ENCODE measurements at places on chromosomes 12 and 14.

DNA sequence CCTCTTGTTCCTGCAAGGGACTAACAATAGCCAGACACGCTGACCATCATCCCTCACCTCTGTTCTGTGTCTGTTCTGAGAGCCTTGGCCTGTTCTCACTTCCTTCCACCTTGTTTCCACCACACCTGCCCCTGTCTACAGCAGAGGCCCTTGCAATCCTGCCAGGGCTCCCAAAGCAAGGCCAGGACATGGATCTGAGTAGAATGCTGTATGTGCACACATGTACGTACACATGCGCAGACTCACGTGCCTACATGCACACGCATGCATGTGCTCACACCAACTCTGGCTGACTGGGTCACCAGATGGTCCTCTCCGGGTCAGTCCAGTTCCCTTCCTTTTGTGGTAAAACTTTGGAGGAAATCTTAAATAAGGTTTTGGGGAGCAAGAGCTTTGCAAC, 133.0 kb upstream of the C14orf180 start:
- no peak for DNase-seq

DNA sequence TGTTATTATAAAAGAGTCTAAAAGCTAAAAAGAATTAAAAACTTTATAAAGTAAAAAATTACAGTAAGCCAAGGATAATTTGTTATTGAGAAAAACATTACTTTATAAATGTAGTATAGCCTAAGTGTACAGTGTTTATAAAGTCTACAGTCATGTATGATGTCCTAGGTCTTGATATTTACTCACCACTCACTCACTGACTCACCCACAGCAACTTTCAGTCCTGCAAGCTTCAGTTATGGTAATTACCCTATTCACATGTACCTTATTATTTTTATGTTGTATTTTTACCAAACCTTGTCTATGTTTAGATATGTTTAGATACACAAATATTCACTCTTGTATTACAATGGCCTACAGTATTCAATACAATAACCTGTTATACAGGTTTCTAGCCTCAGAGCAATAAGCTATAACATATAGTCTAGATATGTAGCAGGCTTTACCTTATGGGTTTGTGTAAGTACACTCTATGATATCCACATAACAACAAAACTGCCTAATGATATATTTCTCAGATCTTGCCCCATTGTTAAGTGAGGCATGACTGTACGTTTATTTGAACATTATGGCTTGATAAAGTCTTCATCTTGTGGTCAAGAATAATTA, 113.7 kb upstream of the KITLG start:
- DNase-seq = no peak

- DNase-seq = no peak
Measured at GRCh38 chr12:71474791-71475190, 35.2 kb downstream of the LGR5 start.

- no peak for DNase-seq
Measured at GRCh38 chr14:88947646-88948598, 123.5 kb downstream of the TTC8 start.

GRCh38 chr12:50201987-50202521, 34.9 kb upstream of the CERS5 start:
- no peak for DNase-seq

GRCh38 chr14:102500158-102500662, 9.4 kb downstream of the ANKRD9 start:
- DNase-seq = no peak

- peak; percentile 43 for DNase-seq
Measured at GRCh38 chr12:26113853-26114719, 10.8 kb downstream of the BHLHE41 start.

DNA sequence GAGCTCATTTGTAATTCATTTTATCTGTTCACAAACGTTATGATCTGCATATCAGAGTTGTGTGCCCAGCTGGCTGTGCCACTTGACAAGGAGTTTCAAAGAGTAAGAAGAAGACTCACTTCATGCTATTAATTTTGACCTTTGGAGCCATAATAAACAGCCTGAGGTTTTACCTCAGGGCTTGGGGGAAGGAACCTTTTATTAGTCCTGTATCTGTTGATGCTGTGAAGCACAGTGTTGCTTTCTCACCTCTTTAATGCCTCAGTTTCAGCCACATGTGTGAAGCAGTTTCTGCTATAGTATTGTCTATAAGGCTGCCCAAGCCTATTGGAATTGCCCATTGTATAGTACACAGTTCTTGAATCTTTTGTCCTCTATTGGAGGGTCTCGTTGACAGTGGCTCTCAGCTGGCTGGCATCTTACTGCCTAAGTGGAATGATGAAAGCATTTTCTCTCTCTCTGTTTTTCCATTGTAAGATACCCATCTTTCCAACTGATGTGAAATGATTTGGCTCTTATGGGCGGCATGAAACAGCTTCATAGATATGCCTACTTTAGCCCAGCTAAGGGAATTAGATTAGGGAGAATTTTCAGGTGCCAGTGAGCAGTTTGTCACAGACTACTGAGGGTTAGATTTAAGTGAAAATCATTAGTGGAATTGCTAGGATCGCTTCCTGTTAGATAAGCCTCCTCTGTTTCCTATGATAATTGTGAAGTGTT, 34.7 kb downstream of the GPATCH2L start:
- DNase-seq = no peak

GRCh38 chr14:62908506-62908905, 136.8 kb downstream of the KCNH5 start:
- no peak for DNase-seq

- DNase-seq = no peak
Measured at GRCh38 chr12:109998241-109998903, 858 bp upstream of the ANKRD13A start.

- DNase-seq = no peak
Measured at GRCh38 chr14:106883218-106883692, 1356.9 kb downstream of the TMEM121 start.

DNA sequence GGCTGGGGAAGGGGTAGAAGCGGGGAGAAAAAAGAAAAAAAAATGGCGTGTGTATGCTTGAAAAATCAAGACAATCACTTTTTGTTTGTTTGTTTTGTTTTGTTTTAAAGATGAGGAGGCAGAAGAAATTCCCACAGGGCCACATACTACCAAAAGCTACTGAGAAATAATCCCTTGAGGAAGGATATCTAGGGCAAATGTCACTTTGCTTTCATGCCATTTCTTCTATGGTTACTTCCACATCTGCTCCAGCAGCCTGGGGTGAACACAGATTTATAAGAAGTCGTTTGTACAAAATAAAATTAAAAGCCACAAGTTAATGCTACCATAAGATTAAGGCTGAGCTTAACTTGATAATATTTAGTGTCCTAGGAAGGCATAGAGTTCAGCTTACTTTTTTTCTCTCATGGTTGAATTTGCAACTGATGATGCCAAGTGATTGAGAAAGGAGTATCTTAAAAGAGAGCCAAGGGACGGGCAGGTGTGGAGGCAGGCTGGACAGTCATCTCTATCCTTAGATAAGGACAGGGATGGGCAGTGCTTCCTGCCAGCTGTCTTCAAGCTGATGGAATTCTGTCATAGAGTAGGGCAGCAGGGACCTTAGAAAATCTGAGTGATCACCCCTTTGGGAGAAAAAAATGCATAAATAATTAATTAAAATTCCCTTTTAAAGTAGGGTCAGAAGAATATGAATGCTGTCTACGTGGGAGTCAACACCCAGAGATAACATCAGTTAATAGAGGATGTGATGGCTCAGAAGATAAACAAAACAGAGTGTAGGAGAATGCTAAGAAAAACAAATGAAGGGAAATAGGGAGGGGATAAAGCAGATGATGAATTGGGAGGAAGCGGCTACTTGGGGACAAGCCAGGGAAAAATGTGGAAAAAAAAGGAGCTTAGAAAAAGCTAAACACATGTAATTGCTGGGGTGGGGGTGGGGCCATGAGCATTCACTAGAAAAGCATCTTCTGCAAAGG, 57.1 kb downstream of the DYRK2 start:
- no peak for DNase-seq

GRCh38 chr12:49667325-49668090, 39.7 kb downstream of the FMNL3 start:
- no peak for DNase-seq

- no peak for DNase-seq
Measured at GRCh38 chr12:10165421-10165820, 6.5 kb downstream of the OLR1 start.

- DNase-seq = no peak
Measured at GRCh38 chr14:31266437-31267331, 59.1 kb upstream of the HECTD1 start.

- DNase-seq = no peak
Measured at GRCh38 chr12:110235383-110235782, 45.7 kb upstream of the ATP2A2 start.

DNA sequence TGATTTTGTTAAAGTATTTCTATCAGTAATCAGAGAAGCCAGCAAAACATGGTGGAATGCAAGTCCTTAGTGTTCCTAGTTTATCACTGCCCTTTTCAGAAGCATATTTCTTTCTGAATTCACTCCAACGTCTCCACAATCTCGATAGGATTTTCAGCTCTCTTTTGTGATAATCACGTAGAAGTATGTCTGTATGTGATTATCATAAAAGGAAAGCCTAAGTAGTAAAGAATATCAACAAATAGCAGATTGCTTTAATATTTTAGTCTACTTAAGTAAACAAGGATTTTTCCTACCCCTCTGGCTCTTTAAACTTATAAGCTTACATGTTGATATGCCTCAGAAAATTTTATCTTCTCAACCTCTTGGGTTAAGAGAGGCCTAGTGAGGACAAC, 147.4 kb upstream of the NUDT4 start:
- no peak for DNase-seq

GRCh38 chr14:58718226-58719205, 80.8 kb downstream of the DACT1 start:
- DNase-seq = no peak

DNA sequence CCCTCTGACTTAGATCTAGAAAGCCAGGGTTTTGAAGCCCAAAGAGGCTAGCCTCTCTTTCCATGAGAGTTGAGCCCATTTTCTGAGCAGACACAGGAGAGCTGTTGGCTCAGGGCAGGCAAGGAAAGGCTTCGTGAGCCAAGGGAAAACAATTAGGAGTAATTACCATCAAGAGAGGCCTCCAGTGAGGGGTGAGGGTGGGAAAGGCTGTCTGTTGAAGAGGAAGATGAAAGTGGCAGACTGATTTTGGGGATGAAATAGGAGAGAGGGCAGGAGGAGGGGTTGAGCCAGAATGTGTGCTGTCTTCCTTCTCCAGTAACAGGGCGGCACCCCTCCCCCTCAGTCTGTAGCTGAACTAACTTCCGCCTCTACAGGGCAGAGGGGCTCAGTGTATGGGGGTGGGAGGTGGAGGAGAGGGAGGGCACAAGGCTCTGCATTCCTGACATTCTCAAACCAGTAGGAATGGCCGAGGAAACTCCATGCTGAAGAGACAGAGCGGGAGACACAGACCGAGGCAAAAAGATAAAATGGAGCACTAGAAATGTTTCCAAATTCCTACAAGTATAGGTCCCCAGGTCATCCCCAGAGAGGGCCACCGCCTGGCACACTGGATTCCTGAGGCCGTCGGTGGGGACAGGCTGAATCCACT, 33.1 kb upstream of the COL2A1 start:
- no peak for DNase-seq

- no peak for DNase-seq
Measured at GRCh38 chr12:121717041-121717699, 4.6 kb downstream of the TMEM120B start.

GRCh38 chr14:34691206-34691605, 23.2 kb downstream of the CFL2 start:
- DNase-seq = no peak

DNA sequence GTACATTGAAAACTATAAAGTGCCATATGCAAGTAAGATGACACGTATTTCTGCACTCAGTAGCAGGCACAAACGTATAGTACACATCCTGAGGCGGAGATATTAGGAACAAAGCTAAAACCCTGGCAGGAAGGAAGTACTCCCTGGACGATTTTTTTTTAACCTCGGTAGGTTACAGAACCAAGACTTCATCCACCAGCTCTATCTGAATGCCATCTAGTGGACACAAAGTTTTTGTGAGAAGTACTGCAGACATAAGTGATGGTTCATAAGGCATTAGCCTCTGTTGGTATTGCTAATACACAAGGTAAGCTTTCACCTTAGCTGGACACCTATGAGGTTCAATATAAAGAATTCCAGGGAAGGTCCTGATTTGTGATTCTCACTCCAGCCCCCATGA, 83.0 kb upstream of the CCDC196 start:
- DNase-seq = no peak

DNA sequence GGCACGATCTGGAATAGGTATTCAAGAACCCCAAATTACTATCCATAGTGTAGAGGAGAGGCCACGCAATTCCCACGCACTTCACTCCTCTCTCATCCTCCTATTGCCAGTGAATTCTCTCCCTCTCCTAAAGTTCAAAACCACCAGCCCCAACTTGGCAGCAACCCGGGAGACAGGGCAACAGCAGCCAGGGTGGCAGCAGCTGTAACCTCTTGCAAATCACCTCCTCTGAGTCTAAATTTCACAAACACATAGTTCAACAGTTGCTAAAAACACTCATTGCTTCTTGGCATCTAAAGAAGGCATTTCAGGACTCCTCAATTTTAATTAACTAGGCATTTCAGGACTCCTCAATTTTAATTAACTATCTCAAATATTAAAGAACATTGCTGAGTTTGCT, 37.7 kb upstream of the MANSC4 start:
- DNase-seq = no peak

DNA sequence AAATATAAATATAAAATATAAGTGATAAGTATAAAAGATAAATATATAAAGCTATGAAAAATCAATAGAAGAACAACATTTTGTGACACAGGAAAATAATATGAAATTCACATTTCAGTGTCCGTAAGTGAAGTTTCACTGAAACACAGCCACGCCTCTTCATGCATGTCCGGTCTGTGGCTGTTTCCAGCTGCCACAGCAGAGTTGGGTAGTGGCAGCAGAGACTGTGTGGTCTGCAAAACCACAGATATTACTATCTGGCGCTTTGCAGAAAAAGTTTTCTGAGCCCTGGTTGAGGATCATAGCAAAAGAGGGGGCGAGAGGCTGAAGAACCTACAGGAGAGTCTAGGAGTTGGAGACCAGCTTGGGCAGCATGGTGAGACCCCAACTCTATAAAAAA, 780 bp downstream of the SERPINA4 start:
- no peak for DNase-seq

DNA sequence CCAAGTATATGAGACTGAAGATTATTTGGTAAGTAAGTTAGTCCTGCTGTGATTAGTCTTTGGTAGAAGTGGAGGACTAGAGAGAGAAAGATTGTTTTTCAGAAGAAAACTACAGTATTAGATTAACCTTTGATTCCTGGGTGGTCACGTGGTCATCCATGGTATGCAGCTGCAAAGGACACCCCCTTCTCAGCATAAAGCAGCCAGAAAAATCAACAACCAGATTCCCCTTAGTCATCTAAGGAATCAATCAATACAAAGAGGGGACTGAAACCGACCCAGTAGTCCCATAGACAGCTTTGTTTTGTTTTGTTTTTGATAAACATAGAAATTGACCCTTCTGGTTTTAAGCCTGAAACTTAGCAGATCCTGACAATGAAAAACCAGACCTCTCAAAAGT, 30.3 kb upstream of the MDGA2 start:
- DNase-seq = no peak

DNA sequence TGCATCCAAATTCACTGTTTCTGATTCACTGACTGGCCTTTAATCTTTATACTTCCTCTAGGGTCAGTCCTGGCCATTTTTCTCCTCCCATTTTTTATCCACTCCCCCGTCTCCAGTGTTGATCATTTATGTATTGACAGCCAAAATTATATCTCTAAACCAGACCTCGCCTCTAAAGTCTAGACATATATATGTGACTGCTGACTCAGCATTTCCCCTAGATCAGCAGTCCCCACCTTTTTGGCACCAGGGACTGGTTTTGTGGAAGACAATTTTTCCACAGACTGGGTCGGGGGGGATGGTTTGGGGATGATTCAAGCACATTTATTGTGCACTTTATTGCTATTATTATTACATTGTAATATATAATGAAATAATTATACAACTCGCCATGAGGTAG, 88.3 kb upstream of the DAAM1 start:
- DNase-seq = no peak
